Mammary epithelial cell (primary cell): ENCODE measurements at places on chromosomes 6 and 20. TPM values are rescaled to one million over a fixed set of nuclear protein-coding genes. Genes with fewer than 3 reads are reported as not detected.

DNA sequence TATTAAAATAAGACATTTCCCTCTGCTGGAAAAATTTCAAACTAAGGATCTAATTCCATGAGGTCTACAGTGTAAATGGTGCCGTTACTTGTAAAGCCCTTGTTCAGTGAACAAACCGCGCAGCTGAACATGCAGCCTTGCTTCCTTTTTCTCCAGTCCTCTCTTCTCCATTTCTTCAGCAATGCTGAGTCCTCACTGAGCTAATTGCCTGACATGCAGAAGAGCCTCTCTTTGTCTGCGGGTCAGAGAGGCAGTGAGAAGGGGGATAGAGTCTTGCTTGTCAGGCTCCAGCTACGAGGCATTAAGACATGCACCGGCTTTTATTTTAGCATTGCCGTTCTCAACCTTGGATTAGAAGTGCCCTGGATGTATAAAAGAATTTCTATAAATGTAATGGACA, 25.7 kb downstream of the ZDHHC14 start:
- DNase-seq: no peak

DNA sequence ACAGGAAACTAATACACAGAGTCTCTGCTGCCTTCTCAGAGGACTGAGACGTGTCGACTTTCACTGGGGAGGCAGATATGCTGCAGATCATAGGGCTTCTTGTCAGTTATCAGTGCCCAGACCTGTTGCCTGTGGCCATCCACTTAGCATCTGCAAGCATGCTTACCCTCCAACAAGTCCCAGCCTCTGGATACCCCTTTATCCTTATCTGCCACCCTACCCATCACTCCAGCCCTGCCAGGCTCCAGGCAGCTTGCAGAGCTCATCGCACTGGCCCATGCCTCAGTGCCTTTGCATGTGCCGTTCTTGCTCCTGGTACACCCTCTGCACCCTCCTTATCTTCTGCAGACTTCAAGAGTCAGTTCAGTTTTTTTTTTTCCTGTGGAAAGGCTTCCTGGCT, 119.2 kb downstream of the TOX2 start:
- DNase-seq: no peak

DNA sequence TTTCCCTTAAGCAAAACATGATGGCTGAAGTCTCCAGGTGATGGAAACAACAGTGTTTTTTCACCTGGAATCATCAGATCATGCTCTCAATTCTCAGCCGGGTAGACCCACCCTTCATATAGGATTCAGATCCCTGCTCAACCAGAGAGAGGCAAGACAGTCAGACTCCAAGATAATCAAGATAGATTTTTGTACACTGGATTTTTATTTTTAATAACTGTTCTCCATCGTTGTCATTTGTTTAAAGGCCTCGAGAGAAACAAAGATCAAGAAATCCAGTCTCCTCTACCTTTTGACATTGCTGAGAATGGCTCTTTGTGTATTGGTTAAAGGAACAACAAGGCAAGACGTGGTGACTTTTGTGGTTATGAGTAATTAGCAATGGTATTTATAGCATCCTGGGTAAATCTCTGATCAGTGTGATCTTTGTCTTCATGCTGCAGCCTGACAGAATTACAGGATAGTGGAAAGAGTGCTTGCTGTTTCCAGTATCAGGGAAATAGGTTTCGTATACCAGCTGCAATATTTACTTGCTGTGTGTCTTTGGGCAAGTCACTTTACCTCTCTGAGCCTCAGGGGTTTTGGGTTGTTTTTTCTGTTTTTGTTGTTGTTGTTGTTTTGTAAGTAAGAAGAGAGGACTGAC, 29.9 kb downstream of the ID4 start:
- peak; percentile 91 for DNase-seq

GPR63 gene
- total RNA-seq: 1.8 and 2.7 TPM in 2 replicates

ASIP gene
- total RNA-seq: not detected in 2 replicates

DNA sequence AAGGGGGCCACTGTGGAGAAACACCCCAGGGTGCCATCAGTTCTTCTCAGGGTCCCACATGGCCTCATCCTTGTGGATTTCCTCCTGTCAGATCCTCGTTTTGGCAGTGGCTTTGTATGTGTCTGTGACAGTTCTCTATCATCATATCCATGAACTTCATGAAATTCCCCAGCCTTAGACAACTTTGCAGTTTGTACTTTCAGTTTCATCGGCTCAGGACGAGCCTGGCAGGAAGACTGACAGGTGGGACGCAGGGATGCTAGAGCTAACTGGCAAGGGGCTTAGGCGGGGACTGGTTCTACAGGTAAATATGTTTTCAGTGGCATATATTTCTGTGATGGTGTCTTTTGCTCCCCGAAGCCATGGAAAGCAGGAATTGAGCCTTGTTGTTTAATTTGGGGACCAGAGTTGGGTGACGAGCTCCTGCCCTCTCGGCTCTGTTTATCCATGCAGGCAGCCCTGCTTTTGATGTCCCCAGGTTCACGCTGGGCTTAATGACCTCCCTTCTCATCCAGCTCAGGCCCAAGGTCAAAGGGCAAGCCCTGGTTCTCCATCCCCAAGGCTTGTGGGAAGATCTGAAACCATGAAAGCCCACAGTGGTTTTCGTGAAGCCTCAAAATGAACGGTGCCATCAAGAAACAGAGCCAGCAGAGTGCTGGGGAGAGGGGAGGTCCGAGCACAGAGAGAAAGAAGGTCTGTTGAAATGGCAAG, 11.2 kb downstream of the SDCBP2 start:
- DNase-seq: no peak

GRCh38 chr6:113306552-113307145, 550.5 kb upstream of the MARCKS start:
- DNase-seq: peak; percentile 62
